ENCODE measurements at places on chromosomes 5 and 9.

DNA sequence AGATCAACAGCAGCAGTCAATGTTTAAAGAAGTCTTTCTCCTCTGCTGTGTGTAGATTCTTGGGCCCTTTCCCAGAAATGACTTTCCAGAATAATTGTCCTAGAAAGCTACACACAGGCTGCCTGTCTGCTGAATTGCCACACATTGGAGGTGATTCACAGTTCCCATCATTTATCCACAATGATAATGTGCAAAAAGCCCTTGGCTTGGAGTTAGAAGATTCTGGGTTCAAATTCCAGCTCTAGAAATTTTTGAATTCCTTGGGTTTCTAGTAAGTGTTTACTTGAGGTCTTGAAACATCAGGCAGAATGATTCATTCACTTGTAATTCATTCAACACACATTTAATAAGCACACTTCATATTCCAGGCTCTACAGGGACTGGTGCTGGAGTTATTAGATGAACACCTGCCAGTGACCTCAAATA is 28.6 kb upstream of the EPB41L4B start:
- no peak for DNase-seq

DNA sequence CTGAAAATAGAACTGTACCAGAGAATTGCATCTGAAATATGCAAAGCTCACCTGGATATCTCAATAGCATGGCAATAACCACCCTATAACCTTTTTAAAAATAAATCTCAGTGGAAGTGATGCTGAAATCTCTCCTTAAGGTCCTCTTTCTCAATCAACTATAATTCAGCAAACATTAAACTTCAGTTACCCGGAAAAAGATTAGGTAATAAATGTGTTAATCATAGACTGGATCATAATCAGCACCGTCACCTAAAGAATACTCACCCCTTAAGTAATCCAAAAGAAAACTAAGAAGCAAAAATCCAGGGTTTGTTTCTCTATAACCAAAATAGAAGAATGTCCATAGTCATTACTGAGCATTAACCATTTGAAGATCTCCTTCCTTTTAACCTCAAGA is 44.3 kb upstream of the DENND4C start:
- no peak for DNase-seq

DNA sequence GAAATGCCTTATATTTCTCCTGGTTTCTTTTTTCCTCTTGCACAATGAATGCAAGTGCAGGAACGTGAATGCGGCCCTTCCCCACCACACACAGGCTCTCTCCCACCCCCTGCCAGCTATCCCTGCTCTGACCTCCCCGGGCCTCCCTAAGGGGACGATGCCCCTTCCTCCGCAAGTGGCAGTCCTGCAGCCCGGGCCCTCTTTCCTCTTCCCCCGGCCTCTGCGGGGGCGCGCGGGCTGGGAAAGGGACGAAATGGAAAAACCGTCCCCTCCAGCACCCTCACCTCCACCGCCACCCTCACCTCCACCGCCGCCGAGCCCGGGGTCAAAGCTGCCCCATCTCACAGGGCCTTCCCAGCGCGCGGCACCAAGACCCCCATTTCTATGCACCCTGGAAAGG is 44.7 kb downstream of the GAS1 start:
- no peak for DNase-seq

- DNase-seq: no peak
Observed at GRCh38 chr9:87605676-87606075, 108.0 kb downstream of the DAPK1 start.

- DNase-seq: no peak
Observed at GRCh38 chr5:120134944-120135343, 329.2 kb upstream of the PRR16 start.

DNA sequence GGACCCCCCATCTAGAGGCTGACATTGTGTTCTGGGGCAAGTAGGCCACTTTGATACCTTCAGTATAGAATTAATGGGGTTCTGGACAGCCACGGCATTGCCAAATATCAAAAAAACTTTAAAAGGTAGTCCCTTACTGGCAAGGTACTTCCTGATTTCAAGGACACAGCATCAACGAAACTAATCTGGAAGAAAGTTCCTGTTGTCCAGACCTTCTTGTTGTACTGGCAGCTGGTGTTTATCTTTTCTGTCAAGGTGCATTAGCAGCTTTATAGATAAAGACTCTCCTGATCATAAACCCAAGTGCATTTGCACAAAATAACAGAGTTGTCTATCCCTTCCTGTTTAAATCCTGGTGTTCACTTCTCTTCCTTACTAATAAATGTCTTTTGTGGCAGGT is 23.7 kb upstream of the GOLGA1 start:
- DNase-seq: no peak

DNA sequence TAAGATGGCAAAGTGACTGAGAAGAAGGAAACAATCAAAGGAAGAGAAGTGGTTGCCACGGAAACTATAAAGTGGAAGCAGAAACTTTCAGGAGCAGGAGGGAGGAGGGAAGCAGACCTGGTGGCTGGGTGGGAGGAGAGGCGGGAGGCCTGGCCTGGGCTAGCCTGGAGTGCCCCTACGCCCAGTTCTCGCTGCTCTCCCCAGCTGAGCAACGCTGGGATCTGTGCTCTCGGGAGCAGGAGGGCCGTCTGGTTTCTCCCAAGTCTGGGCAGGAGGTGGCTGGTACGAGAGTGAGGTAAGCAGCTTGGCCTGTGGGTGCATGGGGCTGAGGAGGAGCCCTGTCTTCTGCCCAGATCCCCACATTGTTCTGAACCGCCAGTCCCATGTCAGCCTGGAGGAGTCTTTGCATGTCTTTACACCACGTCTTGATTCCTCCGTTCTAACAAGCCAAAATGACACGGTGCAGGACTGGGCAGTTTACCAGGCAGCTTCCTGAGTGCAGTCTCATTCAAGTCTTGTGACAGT is 15.0 kb upstream of the DAB2IP start:
- no peak for DNase-seq

- DNase-seq: no peak
Observed at GRCh38 chr9:78325343-78325742, 28.4 kb downstream of the PSAT1 start.
